ENCODE measurements at places on chromosomes 1 and 21.

DNA sequence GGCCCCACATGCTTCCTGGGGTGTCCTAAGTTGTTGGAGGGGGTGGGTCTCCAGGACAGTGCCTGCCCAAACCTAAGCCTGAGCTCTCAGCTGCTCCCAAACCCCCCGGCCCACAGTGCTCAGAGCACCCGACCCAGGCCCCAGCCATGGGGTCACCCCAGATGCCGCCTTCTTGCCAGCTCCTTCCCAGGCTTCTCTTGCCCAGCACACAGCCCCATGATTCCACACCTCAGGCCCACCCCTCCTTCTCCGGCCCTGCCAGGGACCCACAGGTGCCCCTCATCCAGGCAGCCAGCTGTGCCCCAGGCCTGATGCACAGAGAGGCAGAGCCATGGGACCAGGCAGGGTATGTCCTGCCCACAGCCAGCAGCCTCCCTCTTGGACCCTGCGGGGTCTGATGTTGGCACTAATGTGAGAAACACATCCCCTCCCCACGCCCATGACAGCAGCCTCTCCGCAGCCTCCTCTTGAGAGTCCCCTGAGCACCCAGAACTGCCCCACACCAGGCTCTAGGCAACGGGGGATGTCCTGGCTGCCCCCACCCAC, 4.9 kb downstream of the WNT9A start:
- peak; percentile 11 for DNase-seq

GRCh38 chr1:222970040-222970439, 155.2 kb downstream of the DISP1 start:
- no peak for DNase-seq

GRCh38 chr1:59597420-59598119, 217.2 kb upstream of the HOOK1 start:
- no peak for DNase-seq

- no peak for DNase-seq
These were observed 7.7 kb upstream of the GNG4 start for GRCh38 chr1:235657269-235657668.

- no peak for DNase-seq
These were observed 88.0 kb downstream of the CD247 start for GRCh38 chr1:167430134-167430848.

DNA sequence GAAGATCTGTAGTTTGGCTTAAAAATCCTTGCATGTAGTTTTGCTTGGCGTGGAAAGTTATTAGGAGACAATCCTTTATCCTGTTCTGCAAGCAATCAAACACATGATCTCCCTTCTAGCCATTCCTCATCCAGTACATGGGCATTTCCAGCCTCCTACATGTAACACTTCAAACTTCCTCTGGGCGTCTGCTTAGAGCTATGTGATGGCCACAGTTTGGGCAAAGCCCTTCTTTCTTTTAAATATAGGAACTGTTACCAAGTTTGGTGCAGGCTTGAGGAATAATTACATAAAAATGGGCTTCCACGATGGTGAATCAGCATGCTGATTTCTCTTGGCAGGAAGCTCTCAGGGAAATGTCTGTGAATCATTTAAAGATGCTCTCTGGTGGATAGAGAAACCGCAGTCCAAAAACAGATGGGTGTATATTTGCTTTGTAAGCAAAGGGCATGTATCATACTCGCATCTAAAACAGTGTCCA, 176.9 kb upstream of the FMN2 start:
- DNase-seq = no peak

DNA sequence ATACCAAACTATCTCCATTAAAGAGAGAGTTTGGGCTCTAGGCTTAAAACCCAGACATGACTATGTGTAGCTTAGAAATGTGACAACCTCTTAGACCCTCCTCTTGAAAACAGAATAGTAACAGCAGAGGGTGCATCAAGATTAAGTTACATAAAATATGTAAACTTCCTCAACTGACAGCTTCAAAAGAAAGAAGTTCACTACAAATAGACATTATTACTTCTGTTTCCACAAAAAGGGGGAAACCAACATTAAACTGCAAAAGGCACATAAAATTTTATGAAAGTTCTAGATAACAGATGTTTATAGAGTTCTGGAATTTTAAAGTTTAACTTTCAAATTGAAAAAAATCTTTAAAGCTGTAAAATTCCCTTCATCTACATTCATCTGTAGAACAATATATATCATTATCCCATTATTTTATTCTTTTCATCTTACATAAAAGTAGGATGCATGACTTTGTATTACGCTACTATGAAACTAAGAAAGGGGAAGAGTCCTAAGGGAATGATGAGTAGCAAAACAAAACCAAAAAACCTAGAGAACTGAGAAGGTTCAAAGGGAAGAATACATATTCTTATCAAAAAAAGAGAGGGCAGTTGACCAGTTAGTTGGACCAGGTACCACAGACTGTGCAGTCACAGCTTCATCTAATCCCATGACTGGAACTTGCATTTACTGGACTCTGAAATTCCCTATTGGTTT, 177.0 kb downstream of the SIPA1L2 start:
- no peak for DNase-seq

GRCh38 chr1:56065729-56066128, 513.6 kb downstream of the PLPP3 start:
- no peak for DNase-seq

DNA sequence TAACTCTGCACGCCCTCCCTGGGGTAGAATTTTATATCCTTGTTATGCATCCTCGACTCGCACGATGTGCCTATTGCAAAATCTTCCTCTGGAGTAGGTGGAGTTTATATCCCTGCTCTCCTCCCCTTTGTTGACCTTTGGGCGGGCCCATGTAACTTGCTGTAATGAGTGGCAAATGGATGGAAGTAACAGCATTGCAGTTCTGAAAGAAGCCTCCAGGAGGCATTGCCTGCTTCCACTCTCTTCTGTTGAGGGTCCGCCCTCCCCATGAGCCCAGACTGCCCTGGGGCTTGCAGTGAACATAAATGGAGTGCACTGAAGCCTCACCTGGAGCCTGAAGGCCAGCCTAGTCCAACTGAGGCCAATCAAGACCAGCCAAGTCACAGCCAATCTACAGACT, 62.2 kb upstream of the GRIK3 start:
- no peak for DNase-seq

- DNase-seq = no peak
These were observed 47.2 kb downstream of the S1PR1 start for GRCh38 chr1:101284021-101284420.

GRCh38 chr1:226762988-226763904, 24.2 kb upstream of the ITPKB start:
- no peak for DNase-seq

GRCh38 chr1:93908394-93909145, 660 bp downstream of the GCLM start:
- DNase-seq = peak; percentile 55

- DNase-seq = peak; percentile 89
These were observed 115.7 kb upstream of the IPO9 start for GRCh38 chr1:201713086-201713810.

GRCh38 chr1:65255035-65255655, 54.2 kb upstream of the DNAJC6 start:
- no peak for DNase-seq

DNA sequence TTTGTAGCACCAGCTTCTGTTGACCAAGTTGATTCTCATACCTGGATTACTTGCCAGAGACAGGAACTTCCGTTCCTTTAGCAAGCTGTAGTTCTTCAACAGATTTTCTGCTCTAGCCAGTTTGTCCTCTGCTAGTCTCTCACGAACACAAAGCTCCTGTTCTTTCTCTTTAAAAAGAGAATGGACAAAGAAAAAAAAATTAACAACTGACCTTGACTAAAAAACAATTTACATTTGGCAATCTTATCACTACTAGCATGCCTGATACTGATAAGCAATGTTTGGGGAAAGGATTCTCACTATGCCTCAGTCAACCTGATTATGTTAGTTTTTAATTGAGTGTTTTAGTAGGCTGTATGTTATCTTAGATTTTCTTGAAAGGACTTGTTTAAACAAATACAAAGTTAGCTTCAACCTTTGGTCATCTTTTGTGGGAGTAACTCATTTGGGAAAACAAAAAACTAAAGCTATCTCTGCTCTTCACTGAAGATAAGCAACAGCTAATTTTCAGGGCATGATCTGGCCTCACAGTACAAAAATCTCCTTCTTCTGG, 8.3 kb downstream of the NEK2 start:
- no peak for DNase-seq

DNA sequence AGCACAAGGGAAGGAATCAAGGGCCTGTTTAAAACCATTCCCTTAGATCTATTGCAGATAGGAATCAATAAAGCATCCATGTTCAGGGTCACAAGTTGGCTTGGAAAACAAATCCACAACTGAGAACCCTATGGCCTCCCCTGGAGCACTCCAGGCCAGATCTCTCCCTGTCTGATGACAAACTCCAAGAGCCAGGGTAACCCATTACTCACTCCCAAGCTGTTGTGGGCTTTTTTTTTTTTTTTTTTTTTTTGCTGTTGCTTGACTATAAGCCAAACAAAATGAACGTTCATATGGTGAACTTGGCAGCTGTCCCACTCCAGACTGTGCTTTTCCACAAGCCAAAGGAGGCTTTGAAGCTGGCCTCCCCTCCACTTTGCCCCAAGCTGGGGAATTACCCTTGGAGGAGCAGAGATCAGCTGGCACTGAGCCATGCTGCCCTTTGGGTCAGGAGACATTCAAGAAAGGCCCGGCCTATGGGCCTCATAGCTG, 35.7 kb upstream of the VAV3 start:
- DNase-seq = peak; percentile 10

GRCh38 chr1:1213345-1214265, at the start of gene TNFRSF4:
Gene TNFRSF4, minus strand, starts transcription at chr1:1214153. Its CDS starts 26 bp downstream, at chr1:1214127.
- no peak for DNase-seq

DNA sequence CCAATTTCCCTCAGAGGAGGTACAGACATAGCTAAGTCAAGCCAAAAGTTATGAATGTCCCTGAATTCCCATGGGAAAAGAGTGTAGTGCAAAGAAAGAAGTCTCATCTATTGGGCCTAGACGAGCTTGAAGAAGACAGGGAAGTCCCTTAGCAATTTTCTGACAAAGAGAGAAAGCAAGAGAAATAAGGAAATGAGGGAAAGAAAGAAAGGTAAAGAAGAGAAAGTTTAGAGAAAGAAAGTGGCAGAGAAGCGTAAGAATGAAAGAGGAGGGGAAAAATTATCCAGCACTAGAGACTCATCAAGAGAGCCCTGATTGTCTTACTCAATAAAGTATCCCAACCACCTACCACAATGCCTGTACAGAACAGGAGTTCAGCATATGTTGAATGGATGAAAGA, 40.6 kb upstream of the FOXD3 start:
- DNase-seq = no peak

DNA sequence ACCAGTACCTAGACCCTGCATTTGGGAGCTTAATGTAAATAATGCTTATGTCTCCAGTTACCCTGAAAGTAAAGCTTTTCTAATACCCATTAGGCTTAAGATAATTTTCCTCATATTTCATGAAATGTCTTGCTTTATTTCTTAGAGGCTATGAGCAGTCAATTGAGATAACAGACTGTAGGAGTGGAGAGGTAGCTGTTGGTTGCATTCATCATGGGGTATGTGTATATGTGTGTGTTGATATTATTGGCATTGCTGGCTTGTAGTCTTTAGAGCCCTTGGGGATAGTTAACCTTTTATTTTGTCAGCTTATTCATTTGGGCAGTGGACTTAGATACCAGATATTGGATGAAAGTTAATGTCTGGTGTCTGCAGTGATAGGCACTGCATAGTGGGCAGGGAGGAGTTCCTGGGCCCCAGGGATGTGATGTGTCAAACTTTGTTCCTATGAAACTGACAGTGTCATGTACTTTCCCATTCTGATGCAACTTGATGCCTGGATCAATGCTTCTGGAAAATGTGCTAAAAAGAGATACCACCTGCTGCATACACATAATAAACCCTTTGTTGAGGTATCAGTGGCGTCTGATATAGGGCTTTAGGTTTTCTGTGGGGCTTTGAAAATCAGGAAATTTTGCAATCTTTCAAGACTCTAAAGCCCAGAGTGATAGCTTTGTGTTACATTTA, 83.9 kb downstream of the MAST2 start:
- DNase-seq = no peak

- peak; percentile 38 for DNase-seq
These were observed 42.7 kb downstream of the HSD3B1 start for GRCh38 chr1:119549719-119550132.

DNA sequence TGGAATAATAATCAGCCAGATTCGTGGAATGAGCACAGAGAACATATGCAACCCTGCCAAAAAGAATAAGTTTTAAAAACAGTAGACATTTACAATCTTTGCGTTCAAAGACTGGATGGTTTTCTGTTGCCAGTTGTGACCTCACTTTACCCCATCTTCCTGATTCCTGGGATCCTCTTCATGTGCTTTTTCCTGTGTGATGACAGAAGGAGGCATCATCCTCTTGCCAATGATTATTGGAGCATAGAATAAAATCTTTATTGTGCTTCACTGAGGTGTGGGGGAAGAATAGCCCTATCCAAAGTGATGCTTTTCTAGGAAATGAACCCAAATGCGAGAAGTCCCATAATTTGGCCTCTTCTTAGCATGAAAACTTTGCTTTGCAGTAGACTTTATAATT, 15.0 kb upstream of the BARHL2 start:
- no peak for DNase-seq

- no peak for DNase-seq
These were observed 34.5 kb downstream of the TMPRSS15 start for GRCh38 chr21:18369115-18369514.

DNA sequence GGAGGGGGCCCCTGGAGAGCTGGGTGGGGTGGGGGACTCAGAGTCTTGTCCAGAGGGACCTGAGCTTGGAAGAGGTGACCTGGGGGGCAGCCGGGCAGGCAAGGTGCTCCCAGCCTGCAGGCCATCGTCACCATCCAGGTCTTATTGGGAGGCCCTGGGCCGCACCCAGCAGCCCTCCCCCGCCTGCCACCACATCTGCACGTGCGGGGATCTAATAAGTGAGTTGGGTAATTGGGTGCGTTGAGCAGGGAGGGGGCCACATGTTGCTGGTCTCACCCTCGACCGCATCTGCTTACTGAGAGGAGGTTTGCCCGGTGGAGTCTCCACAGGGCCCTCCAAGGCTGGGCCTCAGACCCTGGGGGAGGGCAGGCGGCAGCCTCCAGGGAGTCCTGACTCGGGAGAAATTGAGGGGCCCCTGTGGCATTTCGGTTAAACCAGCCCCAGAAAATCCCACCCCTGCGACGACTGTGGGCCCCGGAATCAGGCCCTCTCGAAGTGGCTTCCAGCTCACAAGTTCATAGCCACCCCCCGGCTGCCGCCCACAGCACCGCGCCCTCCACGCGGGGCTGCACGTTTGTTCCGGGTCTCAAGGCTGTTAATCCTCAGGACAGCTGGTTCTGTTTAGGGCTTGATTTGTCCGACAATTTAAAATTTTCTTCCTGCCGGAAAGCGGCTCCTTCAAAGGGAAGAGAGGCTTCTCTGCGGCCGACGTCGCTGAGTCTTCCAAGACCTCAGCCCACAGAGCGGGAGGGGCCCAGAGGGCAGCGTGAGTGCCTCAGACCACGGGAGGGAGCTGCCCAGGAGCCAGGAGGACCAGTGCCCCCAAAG, 14.7 kb upstream of the COL6A2 start:
- DNase-seq = peak; percentile 61

GRCh38 chr1:211701733-211702132, 26.3 kb upstream of the NEK2 start:
- DNase-seq = no peak

- DNase-seq = no peak
These were observed 317.2 kb upstream of the NFIA start for GRCh38 chr1:60765204-60765603.

GRCh38 chr1:197124376-197124775, 22.1 kb downstream of the ASPM start:
- DNase-seq = no peak

GRCh38 chr1:43466403-43466802, 12.7 kb upstream of the HYI start:
- DNase-seq = no peak
